ENCODE measurements at places on chromosomes 5 and 9.
A peak's percentile ranks its signal among the peaks of the same experiment; 100 is the strongest.

DNA sequence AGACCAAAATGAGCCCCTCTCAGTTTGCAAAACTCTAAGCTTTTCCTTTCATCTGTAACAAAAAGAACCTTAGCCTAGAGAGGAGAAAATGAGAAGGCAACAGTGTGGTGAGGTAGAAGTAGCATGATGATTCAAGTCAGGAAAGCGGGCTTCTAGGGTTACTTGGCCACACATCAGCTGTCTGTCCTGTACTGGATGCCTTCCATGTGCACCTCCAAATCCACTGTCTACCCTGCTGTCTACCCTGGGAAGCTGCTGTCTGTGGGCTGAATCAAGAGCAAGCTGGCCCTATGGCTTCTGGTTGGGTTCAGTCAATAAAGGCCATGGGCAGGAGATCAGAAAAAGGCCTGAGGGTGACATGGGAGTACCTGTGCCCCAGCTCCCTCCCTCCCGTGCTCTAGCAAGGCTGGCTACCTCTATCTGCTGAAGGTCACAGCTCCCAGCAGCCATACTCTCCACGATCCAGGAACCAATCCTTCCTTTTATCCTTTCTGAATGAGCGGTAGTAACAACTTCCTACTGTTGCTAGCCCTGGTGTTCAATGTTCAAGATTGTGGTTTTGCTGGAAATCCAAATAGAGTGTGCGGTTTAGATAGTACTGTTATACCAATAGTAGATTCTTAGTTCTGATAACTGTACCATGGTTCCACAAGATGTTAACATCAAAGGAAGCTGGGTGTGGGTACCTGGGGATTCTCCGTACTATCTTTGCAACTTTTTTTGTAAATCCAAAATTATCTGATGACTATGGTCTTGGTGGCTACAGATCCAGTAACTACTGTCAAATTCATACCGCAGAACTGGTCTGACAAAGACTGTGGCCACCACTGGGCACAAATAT lies 191.0 kb downstream of the ESM1 start:
- DNase-seq: no peak

DNA sequence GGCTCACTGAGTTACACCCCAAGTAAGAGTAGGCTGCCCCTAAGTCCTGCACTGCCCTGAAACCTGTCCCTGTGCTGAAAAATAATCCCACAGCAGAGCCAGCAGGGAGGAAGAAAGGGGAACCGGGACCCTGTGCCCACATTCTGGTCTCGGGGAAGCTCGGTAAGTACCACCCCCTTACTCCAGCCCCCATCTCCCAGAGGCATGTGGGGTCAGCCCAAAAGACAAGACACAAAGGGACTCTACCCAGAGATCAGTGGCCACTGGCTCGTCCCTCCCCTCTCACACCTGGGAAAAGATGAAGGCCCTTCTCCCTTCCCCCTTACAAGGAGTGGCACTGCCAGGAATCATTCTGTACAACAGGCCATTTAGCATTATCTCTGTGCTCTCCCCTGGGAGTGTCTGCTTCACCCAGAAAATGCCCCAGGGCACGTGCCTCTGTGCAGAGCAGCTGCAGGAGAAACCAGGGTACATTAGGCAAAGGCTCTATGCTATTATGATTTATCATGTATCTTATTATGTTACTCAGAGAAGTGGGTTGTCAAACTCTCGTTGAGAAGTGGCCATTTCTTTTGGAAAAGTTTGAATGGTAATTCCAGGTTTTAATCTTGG lies 71.3 kb downstream of the NDFIP1 start:
- DNase-seq: no peak

- DNase-seq: peak; percentile 51
These were observed 1983.0 kb upstream of the C9orf72 start for GRCh38 chr9:29556317-29556716.

- no peak for DNase-seq
These were observed 144.1 kb downstream of the CCDC171 start for GRCh38 chr9:15696979-15697378.

DNA sequence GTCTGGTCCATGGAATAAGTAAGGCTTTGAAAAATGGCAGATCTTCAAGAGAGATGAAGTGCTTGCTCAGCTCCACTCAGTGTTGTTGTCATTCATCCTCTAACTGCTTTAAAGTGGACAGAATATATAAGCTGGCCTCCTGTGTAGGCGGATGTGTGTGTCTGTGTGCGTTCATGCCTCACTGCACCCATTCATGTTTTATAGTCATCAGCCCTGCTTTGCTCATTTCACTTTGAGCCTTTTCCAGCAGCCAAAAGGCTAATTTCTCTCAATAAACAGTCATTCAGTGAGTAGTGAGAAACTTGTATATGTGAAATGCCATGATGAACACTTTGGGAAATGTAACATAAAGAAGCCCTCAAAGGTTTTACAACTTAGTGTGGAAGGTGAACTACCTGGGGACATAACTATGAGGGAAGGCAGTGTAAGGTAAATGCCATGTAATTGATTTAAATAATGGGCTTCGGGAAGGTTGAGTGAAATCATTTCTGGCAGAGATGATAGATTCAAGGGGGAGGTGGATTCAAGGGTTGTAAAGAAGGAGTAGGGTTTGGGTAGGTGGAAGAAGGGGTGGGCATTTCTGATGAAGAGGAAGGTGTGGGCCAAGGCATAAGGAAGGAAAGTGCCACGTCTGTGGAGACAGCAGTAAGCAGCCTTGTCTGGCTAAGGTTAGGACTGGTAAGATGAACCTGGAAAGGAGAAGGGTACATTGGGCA lies 15.7 kb downstream of the TTC23L start:
- no peak for DNase-seq

GRCh38 chr5:64766941-64767340 lies 1.6 kb downstream of the SREK1IP1 start:
- DNase-seq: no peak
